ENCODE measurements at places on chromosomes 12 and 14.
A peak's percentile ranks its signal among the peaks of the same experiment; 100 is the strongest.

DNA sequence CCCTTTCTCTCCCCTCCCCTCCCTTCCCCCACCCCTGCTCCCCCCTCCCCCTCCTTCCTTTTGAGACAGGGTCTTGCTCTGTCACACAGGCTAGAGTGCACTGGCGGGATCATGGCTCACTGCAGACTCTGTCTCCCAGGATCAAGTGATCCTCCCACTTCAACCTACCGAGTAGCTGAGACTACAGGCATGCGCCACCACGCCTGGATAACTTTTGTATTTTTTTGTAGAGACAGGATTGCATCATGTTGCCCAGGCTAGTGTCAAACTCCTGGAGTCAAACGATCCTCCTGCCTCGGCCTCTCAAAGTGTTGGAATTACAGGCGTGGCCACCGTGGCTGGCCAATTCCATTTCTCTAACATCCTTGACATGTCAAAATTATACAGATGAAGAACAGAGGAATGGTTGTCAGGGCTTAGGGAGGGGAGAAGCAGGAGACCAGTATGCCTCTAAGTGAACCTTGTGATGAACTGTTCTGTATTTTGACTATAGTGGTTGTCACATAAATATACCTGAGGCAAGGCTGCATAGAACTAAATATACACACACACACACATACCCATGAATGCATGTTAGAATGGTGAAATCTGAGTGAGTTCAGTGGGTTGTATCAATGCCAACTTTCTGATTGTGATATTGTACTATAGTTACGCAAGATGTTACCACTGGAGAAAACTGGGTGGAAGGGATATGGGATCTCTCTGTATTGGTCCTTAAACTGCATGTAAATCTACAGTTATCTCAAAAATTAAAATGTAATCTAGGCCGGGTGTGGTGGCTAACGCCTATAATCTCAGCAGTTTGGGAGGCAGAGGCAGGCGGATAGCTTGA, 3.6 kb upstream of the CFAP73 start:
- no peak for DNase-seq

DNA sequence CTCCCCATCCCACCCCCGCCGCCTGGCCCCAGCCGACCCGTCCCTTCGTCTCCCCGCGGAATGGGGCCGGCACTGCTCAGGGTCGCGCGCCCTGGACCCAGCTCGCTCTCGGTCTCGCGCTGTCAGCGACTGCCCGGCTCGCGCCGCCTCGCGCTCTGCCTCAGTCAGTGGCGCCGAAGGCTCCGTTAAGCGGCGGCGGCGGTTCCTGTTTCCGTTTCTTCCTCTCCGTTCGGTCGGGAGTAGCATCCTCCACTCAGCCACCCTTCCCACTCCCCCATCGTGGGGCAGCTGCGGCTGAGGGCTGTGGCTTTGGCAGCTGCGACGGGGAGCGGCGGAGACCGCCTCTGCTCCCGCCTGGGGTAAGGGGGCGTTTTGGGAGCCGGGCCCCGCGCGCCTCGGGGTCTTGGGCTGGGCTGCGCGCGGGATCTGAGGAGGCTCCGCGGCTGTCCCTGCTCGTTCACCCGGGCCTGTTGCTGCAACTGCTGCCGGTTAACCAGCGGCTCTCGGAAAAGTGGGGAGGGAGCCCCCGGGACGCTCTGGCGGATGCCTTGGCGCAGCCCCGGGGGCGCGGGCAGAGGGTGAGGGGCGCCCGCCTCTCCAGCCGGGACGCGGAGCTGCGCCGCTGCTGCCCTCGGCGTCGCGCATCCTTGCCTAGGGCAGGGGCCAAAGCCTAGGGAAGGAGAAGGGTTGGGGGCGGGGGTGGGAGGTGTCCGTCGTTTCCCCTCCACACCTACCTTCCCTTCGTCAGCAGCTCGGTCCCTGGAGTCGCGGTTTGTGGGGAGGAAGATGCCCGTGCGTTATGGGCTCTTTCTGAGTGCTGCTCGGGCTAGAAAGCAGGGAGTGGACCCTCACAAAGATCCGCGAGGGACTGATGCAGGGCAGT, 567 bp downstream of the FUT8 start:
- DNase-seq = peak; percentile 62

DNA sequence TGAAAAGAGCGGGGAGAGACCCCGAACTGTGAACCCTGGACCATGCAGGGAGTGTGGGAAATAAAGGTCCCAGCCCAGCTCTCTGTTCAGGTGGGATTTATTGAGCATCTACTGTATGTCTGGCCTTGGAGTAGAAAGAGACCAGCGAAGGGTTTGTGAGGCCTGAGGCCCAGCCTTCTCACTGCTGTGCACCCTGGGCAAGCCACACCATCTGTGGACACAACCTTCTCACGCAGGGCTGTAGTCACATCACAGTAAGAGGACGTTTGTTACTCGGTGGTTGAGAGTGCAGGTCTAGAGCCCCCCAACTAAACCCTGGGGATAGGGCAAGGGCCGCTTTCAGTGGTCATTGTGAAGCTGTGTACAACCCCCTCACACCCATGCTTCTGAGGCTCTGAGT, 18.2 kb downstream of the FAM222A start:
- DNase-seq = no peak

GRCh38 chr14:67908052-67908754, 88.6 kb downstream of the RAD51B start:
- DNase-seq = no peak

DNA sequence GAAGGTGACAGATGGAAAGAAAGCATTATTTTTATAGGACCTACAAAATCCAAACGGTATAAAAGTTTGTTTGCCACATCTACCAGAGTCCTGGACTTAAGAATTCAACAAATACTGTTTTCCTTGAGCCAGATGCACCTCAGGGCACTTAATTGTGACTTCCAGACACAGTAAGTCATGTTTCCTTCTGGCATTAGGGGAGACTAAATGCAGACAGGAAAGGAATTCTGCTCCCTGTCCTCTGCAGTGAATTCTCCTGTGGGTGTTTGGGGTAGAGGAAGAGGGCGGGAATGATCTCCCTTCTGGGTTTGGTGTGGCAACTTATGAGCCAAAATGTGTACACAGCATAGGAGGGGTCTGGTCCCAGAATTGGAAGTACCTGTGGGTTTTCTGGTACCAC, 93.9 kb upstream of the ZDHHC17 start:
- DNase-seq = no peak
